Mesendoderm (in vitro differentiated cells): ENCODE measurements at places on chromosomes 2 and 18.

DNA sequence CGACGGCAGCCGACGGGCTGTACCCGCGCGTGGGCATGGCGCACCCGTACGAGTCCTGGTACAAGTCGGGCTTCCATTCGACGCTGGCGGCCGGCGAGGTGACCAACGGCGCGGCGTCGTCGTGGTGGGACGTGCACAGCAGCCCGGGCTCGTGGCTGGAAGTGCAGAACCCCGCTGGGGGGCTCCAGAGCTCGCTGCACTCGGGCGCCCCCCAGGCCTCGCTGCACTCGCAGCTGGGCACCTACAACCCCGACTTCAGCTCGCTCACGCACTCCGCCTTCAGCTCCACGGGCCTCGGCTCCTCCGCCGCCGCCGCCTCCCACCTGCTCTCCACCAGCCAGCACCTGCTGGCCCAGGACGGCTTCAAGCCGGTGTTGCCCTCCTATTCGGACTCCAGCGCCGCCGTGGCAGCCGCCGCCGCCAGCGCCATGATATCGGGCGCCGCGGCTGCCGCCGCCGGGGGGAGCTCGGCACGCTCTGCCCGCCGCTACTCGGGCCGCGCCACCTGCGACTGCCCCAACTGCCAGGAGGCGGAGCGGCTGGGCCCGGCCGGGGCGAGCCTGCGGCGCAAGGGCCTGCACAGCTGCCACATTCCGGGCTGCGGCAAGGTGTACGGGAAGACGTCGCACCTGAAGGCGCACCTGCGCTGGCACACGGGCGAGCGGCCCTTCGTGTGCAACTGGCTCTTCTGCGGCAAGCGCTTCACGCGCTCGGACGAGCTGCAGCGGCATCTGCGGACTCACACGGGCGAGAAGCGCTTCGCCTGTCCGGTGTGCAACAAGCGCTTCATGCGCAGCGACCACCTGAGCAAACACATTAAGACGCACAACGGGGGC, 2.0 kb downstream of the SP9 start:
- DNase-seq, result peak; percentile 86

DNA sequence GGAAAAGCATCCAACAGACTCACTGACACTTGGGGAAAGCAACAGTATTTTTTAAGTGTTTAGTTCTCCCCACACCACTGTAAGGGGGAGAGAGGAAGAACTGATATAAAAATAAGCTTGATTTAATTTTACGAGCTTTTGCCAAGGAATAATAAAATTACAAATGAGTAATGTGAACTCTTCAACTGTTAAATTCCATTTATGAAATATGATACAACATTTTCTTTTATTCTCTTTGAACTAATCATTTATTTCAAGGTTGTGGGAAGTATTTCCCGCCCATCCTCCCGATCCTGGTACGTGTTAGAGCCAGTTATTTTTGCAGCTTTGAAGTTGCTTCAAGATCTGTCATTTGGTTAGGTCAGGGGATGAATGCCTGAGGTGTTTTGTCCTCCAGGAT, 35.2 kb downstream of the WDPCP start:
- no peak for DNase-seq

DNA sequence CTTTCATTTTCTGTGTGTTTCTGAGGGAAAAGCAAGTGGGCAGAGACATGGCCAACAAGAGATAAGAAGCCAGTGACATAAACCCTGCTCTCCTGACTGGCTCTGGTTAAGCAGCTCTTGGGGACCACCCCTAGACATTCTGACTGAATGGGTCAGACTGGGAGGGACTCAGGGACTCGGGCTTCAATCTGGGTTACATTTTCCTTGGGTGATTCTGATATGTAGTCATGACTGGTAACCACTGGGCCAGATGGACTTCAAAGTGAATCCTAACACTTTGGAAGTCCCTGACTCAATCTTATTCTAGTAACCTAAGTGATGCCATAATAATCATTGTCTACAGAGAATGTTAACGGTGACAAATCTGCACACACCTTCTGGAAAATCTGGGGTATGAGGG, 397.8 kb downstream of the NBAS start:
- no peak for DNase-seq

DNA sequence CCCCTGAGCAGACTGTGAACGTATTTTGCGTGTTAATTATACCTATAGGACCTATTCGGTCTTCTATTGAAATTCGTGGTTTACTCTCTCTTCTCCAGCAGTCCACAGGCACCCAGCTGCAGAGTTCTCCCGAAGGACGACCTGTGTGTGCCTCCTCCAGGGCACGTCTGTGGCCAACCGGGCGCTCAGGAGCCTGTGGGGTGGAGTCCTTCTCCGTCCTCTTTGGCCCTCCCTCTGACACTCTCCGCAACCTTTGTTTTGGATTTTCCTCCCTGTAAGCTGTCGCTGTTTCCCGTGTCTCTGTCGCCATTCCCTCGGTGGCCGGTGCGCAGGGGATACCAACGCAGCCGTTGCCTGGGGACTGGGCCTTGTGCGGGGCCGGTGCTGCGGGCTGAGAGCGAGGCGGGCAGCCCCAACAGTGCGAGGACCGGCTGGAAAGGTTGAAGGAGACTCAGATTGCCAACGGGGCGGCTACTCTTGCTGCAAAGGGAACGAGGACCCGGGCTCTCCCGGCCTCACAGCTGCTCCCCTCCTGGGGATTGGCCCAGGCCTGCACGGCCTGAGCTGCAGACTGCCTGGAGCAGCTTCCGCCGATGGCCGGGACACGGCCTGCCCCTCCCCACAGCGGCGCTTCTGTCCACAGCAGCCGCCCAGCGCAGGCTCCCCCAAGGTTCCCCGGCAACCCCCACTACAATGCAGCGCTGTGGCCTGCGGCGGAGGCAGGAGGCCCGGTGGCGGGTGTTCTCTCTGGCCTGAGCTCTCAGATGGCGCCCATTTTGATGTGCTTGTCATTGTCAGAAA, 221.0 kb downstream of the MTX2 start:
- peak; percentile 82 for DNase-seq

- DNase-seq, result no peak
Measured at GRCh38 chr2:223681125-223681524, 79.0 kb upstream of the SCG2 start.

DNA sequence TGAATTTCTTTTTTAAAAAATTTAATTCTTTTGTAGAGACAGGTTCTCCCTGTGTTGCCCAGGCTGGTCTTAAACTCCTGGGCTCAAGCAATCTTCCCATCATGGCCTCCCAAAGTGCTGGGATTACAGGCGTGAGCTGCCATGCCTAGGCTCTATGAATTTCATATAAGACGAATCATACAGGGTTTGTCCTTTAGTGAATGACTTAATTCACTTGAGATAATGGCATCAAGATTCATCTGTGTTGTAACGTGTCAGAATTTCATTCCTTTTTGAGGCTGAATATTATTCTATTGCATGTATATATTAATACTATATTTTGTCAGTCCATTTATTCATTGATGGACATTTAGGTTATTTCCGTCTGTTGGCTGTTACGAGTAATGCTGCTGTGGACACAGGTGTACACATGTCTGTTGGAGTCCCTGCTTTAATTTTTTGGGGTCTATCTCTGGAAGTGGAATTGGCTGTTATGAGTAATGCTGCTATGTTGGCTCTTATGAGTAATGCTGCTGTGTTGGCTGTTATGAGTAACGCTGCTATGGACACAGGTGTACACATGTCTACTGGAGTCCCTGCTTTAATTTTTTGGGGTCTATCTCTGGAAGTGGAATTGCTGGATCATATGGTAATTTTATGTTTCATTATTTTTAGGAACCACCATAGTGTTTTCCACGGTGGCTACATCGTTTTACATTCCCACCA, 210.6 kb downstream of the CAMKMT start:
- DNase-seq, result no peak

- DNase-seq, result no peak
Measured at GRCh38 chr2:42486145-42486906, 7.5 kb downstream of the KCNG3 start.

DNA sequence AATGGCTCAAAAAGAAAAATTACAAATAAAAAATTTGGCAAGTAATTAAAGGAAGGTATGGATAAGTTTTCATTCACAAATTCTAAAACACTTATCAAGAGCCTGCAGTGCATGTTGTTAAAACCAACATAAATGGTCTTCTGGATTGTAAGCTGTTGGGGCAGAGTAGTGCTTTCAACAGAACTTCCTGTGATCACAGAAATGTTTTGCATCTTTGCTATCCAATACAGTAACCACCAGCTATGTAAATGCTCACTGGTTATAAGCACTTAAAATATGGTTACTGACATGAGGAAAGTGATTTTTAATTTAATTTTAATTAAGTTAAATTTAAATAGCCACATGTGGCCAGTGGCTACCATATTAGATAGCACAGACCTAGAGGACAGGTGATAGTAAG, 133.1 kb downstream of the NBAS start:
- no peak for DNase-seq

GRCh38 chr18:10374636-10375293, 79.7 kb upstream of the APCDD1 start:
- DNase-seq, result peak; percentile 55

- no peak for DNase-seq
Measured at GRCh38 chr2:24924266-24924665, 4.2 kb upstream of the ADCY3 start.

GRCh38 chr18:76351961-76352581, 143.0 kb downstream of the ZNF516 start:
- DNase-seq, result peak; percentile 52

- DNase-seq, result peak; percentile 73
Measured at GRCh38 chr2:143694335-143694734, 565.1 kb downstream of the ARHGAP15 start.

- no peak for DNase-seq
Measured at GRCh38 chr18:45250479-45250878, 364.8 kb upstream of the SLC14A2 start.

- no peak for DNase-seq
Measured at GRCh38 chr18:22670914-22671313, 253.2 kb upstream of the CTAGE1 start.

DNA sequence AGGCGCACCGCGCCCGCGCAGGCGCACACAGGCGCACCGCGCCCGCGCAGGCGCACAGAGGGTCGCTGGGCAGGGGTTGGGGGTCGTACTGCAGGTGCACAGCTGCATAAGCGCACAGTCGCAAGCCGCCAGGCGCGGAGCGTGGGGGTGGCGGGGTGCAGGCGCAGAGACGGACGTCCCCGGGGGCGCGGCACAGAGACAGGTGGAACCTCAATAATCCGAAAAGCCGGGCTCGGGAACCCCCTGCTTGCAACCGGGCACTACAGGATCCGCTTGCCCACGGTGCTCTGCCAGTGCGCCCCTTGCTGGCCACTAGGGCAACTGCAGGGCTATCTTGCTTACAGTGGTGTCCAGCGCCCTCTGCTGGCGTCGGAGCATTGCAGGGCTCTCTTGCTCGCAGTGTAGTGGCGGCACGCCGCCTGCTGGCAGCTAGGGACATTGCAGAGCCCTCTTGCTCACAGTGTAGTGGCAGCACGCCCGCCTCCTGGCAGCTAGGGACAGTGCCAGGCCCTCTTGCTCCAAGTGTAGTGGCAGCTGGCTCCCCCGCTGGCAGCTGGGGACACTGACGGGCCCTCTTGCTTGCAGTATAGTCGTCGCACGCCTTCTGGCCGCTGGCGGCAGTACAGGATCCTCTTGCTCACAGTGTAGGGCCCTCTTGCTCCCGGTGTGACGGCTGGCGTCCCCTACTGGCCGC, 34.9 kb downstream of the FAM110C start:
- peak; percentile 93 for DNase-seq

GRCh38 chr2:230737791-230738226, 25.2 kb downstream of the CAB39 start:
- no peak for DNase-seq

DNA sequence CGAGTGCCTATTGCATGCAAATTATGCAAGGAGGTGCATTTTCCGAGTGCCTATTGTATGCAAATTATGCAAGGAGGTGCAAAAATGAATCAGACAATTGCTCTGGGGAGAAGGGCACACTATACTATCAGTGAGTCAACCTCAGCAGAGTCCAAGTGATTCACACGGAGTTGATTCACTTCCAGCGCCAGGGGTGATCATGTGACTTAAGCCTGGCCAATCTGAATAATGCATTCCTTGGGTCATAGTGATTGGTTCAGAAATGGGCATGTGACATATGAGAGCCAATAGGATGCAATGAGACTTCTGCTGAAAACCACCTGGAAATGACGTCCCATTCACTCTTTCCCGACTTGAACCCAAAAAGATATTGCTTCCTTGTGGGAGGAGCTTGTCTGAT, 152.2 kb downstream of the DAW1 start:
- DNase-seq, result peak; percentile 19

- DNase-seq, result no peak
Measured at GRCh38 chr2:96259497-96259921, 6.3 kb downstream of the TMEM127 start.

DNA sequence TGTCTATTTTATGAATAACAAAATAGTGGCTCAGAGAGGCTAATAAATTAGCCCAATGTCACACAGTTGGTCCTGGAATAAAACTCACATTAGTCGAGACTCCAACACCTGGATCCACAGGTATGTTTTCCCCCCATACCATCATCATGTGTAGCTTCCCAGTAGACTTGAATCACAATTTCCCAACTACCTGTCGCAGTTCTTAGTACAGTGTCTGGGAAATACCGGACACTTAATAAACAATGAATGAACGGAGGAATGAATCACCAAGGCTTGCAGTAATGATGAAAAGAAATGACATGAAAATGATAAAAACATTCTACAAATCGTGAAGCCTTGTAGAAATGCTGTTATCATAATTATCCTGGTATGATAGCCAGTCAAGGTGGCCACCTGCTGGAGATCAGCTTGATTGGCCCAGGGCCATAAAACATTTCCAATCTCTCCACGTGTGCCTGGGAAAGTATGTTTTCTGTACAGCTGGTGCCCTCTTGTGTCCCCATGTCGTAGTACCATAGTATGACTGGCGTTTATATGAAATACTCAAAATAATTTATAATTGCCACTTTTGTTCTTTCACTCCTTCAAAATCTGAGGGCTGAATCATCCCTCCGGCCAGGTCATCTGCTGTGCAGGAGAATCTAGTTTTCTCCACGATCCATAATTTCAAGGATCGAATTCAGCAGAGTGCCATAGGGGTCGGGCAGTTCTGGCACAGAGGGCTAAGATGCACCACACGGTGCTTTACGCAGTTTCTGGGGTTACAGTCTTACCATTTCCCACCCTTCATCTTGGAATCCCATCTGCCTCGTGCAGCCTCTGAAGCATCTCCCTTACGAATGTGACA, 95.4 kb downstream of the LAMA1 start:
- DNase-seq, result peak; percentile 56

- DNase-seq, result peak; percentile 64
Measured at GRCh38 chr18:10544093-10544748, 18.4 kb downstream of the NAPG start.

GRCh38 chr18:76973520-76974266, 151.3 kb downstream of the ZNF236 start:
- no peak for DNase-seq
